ENCODE measurements at places on chromosomes 4 and X. TPM values are rescaled to one million over a fixed set of nuclear protein-coding genes. Genes with fewer than 3 reads are reported as not detected.

EOLA1 gene
- total RNA-seq: 10.6 TPM

SPINK2 gene
- 183 TPM for total RNA-seq

ERAS gene
- 1.4 TPM for total RNA-seq

RHOXF2B gene
- total RNA-seq: 6.1 TPM

NPY1R gene
- total RNA-seq: 5.9 TPM

PHOX2B gene
- 0.16 TPM for total RNA-seq

METTL14 gene
- total RNA-seq: 49.2 TPM

CFAP99 gene
- 41.2 TPM for total RNA-seq

REPS2 gene
- total RNA-seq: 13.2 TPM

GLRA3 gene
- 1.2 TPM for total RNA-seq

TRIML2 gene
- 4.8 TPM for total RNA-seq

SH3RF1 gene
- total RNA-seq: 26.4 TPM

CABS1 gene
- total RNA-seq: 66.2 TPM

OTC gene
- total RNA-seq: 0.39 TPM

ATP2B3 gene
- 0.16 TPM for total RNA-seq

SLC4A4 gene
- total RNA-seq: 1.7 TPM

MAGEB10 gene
- 4.5 TPM for total RNA-seq

EMCN gene
- total RNA-seq: 7.4 TPM

ZNF330 gene
- total RNA-seq: 22.8 TPM

VSIG4 gene
- 19.9 TPM for total RNA-seq

GAGE13 gene
- 5.1 TPM for total RNA-seq

ODAM gene
- not detected for total RNA-seq

NPNT gene
- total RNA-seq: 6.3 TPM

GC gene
- total RNA-seq: not detected

SCML1 gene
- total RNA-seq: 83.4 TPM

CT45A2 gene
- total RNA-seq: 0.31 TPM

SERPINA7 gene
- total RNA-seq: not detected

ADAM29 gene
- total RNA-seq: 31.4 TPM

CC2D2A gene
- total RNA-seq: 23.7 TPM

MAGEA10 gene
- total RNA-seq: 6.3 TPM

AKAP4 gene
- 347 TPM for total RNA-seq

AIMP1 gene
- total RNA-seq: 17.7 TPM

KIF4A gene
- total RNA-seq: 3.6 TPM

PLP1 gene
- 111 TPM for total RNA-seq
